Hair follicle dermal papilla cell (primary cell): ENCODE measurements at places on chromosomes 12 and 14. TPM values are rescaled to one million over a fixed set of nuclear protein-coding genes. Genes with fewer than 3 reads are reported as not detected.

Gene OR6C2
- total RNA-seq: not detected in 2 replicates

Gene IFNG-AS1
- total RNA-seq: not detected in 2 replicates

Gene SDS
- not detected in 2 replicates for total RNA-seq

Gene WNK1
- 98.4 and 112 TPM in 2 replicates for total RNA-seq

Gene RHOJ
- total RNA-seq: 0.32 and 1.8 TPM in 2 replicates

Gene SRSF9
- 82.2 and 87.6 TPM in 2 replicates for total RNA-seq

Gene ARHGAP9
- total RNA-seq: 0.16 and 0.24 TPM in 2 replicates

Gene SERPINA9
- not detected in 2 replicates for total RNA-seq
